ENCODE measurements at places on chromosomes 7 and 10. TPM values are rescaled to one million over a fixed set of nuclear protein-coding genes. Genes with fewer than 3 reads are reported as not detected.

- peaks cover 4% of the 10 kb centered on the region for H3K27me3 ChIP-seq
- H3K27ac ChIP-seq = no peak overlapping the region
- DNase-seq = no peak
- H3K4me3 ChIP-seq = no peak overlapping the region
- H3K4me1 ChIP-seq = no peaks in the 10 kb centered on the region
- no peaks in the 10 kb centered on the region for H3K36me3 ChIP-seq
These were observed 712.8 kb downstream of the PARD3 start for GRCh38 chr10:34102237-34102673.

DNA sequence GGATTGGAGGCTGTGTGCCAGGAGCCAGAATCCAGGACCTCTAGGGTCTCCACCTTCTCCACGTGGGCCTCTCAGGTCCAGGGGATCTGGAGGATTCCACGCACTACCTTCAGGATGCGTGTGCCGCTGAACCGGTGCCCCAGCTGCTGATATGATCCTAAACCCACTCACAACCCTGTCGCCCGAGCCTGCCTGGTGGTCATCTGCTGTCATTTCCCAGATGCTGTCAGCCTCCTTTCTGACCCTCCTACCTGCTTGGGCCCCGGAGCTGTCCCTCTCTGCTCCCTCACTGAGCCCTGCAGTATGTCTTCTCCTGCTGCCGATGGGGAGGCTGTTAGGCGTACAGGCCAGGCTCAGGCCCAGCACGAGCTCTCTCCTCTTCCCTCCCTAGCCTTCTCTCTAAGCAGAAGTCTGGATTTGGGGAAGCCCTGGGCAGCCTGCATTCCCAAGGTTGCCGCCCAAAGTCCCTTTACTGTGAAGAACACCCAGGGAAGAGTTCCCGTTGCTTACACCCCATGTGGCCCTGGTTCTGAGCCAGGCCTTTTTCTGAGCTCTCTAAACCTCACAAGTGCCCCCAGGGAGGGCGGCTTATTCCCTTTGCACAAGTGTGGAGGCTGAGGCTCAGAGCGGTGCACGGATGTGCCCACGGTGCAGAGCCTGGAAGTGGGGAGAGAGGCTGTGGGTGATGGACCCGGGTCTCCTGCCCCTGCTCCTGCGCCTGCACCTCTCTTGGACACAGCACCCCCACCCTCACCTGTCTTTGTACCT, 30.8 kb upstream of the ZNF488 start:
- H3K27me3 ChIP-seq = no peaks in the 10 kb centered on the region
- no peak overlapping the region for H3K4me3 ChIP-seq
- no peaks in the 10 kb centered on the region for H3K36me3 ChIP-seq

- peaks cover 96% of the 10 kb centered on the region for H3K4me1 ChIP-seq
- H3K36me3 ChIP-seq = peaks cover 38% of the 10 kb centered on the region
- H3K27me3 ChIP-seq = no peaks in the 10 kb centered on the region
These were observed 14.6 kb downstream of the EPC1 start for GRCh38 chr10:32332299-32332750.

DNA sequence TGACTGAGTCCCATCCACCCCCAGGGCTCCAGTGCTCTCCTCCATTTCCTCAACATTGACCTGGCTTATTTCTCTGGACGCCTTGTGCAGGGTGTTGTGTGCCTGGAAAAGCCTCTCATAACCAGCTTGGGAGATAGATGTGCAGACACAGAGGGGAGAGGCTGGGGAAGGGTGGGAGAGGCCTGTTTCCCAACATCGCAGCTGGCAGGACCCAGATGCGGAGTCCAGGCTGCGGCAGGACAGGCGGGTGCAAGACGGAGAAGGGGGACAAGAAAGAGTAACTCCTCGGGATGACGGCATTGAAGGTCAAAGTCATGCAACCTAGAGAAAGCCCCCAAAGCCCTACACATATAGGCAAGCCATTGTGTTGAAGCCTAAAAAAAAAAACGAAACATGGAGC, 54.1 kb upstream of the ANTXRL start:
- H3K36me3 ChIP-seq = peaks cover 24% of the 10 kb centered on the region
- no peaks in the 10 kb centered on the region for H3K27me3 ChIP-seq
- H3K4me1 ChIP-seq = peaks cover 6% of the 10 kb centered on the region
- H3K27ac ChIP-seq = no peak overlapping the region

Gene SLC26A4
- total RNA-seq = 2.1 TPM

Gene EN2
- total RNA-seq = not detected

DNA sequence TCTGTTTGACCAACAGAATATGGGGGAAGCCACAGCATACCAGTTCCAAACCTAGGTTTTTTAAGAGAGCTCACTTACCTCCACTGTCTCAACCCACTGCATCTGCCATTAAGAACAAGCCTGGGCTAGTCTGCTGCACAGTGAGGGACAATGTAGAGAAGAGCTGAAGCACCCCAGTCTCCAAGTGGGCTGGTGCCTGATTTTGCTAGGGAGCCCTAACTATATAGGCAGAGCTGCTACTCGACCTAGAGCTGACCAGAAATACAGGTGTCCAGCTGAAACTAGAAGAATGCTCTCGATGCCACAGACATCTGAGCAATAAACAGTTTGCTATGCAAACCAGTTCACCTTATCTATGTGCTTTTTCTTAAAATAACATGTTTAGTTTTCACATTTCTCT, 106.9 kb upstream of the BET1 start:
- H3K4me3 ChIP-seq = no peak overlapping the region
- no peaks in the 10 kb centered on the region for H3K36me3 ChIP-seq
- H3K27ac ChIP-seq = no peak overlapping the region
- DNase-seq = no peak
- no peaks in the 10 kb centered on the region for H3K4me1 ChIP-seq
- peaks cover 3% of the 10 kb centered on the region for H3K27me3 ChIP-seq

Gene FAM131B
- 1.8 TPM for total RNA-seq
